ENCODE measurements at places on chromosomes 6 and 20.

GRCh38 chr6:165055231-165055630 is 254.2 kb downstream of the C6orf118 start:
- peak; percentile 47 for DNase-seq

DNA sequence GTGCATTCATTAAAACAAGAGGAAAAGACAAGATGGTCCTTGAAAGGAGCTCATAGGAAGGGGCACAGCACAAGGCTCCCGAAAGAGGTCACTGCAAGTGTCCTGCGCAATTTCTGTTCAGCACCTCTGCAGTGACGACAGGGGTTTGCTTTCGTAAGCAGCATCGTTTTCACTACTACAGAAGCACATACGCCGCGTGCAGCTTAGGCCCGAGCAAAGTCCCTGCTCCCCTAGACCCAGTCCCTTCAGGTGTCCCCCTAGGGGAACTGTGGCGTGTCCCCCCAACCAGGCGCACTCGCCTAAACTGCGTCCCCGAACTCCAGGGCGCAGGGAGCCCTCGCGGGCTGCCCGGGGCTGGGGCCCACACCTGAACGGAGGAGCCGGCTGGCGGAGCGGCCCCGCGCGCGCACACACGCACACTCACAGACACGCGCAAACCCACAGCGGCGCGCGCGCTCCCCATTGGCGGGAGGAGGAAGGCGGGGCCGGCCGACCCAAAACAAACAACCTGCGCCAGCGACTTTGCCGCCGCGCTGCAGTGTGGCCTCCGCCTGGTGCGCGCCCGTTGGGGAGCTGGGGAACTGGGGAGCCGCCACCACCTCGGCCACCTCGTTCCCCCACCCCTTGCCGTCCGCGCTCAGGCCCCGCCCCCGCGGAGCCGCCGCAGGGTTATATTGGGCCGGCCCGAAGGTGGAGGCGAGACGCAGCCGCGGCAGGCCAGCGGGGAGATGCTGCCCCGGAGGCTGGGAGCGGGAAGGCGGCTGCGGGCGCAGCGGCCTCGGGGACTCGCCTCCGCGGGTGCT is at the start of gene FOXQ1:
Gene FOXQ1 (plus strand): TSS at position 699 of the 803 bp plus-strand sequence. CDS start 607 bp downstream, outside the sequence.
- peak; percentile 97 for DNase-seq

DNA sequence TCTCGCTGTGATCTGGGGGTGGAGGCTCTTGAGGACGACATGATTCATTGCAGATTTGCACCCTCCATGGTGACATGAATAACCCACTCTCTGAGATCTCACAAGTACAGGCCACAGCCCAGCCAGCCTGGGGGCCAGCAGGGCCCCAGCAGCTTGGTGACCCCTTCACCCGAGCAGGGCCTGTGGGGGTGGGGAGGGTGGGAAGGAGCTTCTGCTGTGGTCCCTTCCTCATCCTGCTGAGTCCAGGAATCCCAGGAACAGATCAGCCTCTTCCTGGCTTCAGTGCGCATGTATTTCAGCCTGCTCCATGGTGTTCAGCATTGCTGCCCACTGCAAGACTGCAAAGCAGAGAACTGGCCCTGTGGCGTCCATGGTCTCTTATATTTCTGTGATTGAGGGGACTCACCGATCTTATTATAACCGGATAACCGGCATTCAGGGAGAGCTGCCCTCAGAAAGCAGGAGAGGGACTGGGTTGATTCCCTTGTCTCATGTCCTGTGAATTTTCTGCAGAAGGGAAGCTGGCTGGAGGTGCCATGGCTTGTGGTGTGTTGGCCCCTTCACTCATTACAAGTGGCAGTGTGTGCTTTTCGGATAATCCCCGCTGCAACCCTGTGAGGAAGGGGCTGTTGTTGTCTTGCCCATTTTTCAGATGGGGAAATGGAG is 118.8 kb upstream of the FRMD1 start:
- DNase-seq, result no peak

DNA sequence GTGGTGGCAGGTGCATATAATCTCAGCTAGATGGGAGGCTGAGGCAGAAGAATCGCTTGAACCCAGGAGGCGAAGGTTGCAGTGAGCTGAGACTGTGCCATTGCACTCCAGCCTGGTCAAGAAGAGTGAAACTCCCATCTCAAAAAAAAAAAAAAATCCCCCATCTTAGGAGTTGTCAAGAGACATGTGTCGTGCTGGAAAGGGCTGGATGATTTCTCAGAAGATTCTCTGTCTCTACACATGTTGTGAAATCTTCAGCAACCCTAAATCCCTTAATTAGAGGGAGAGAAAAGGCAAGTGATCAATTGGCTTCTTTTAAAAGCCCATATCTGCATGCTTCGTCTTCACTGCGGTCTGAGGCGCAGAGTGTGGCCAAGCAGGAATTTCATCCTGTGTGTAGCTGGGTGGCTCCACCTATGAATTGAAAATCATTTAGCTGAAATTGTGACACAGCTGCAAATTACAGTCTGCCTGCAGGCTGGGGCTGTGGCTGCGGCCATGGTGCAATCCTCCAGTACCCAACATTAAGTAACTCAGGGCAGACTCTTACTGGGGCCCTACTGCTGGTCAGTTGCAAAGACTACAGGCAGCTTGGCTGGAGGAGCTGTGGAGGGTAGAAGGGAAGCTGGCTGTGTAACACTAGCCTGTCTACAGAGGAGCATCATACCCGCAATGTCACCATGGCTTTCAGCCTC is 3.2 kb upstream of the TGM3 start:
- DNase-seq, result no peak

- peak; percentile 78 for DNase-seq
These were observed 271.4 kb downstream of the EYA4 start for GRCh38 chr6:133512410-133513016.

Data from HT-29 (cell line).